Activated naive CD4-positive, alpha-beta T cell treated with anti-CD3 and anti-CD28 coated beads, Interleukin-2, amount 50 U/mL, for 16 hours (primary cell): ENCODE measurements at places on chromosomes 1 and 21.

DNA sequence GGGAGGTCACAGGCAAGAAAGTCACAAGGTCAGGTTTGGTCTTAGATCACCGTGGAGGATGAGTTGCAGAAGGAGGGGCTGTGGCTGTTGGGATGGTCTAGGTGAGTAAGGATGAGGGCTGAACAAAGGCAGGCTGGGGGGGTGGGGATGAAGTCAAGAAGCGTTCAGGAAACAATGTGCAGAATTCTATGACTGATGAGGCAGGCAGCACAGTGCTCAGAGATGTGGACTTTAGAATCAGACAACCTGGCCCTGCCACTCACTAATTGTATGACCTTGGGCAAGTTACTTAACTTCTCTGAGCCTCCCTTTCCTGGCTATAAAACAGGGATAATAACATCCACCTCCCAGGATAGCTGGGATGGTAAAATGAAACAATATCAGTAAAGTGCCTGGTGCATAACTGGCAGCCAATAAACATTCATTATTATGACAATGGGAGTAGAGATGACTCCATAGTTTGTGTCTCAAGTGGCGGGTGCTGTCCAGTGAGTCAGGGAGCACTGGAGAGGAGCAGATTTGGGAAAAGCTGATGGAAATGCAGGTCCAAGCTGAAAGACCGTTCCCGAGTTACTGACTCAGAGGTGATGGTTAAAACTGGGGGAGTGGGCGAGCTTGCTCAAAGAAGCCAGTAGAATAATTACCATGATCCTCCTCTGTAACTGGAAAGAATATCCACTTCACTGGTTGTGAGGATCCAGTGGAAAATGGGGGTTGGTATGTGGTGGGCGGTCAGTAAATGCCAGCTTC, 2.1 kb downstream of the TIE1 start:
- no peak for DNase-seq

DNA sequence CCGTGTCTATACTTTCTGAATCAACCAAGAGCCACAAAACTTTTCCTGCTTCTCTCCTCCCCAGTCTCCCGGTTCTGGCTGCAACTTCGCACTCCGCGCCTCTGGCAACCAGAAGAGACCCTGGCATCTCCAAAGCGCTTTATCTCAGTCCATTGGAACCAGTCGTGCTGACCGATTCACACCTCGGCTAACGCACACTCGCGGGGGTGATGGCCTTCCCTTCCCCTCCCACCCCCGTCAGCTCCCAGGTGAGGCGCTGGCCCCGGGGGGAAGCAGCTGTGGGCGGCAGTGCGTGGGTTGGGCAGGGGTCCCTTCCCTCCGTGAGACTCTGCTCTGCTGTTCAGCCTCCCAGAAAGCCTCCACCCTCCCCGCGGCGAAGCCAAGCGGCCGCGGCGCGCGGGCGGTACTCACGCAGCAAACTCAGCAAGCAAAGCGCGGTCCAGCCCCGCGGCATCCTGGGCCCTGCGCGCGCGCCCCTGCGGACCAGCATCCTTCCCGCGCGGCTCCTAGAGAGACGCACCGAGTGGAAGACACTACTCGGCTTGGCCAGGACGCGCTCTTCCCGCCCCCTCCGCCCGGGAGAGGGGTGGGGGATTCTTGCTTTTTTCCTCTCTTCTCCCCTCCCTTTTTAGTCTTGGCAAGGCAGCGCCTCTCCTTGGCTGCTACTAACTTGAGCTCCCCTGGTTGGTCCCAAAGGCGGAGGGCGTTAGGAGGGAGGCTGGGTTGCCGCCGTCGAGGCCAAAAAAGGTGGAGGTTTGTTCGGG, at the start of gene CD34:
TSS of gene CD34 (minus strand) at position 535 of the 764 bp plus-strand sequence. CDS start at position 490, 45 bp downstream.
- peak; percentile 25 for DNase-seq

GRCh38 chr1:237093691-237094090, 51.7 kb downstream of the RYR2 start:
- no peak for DNase-seq

DNA sequence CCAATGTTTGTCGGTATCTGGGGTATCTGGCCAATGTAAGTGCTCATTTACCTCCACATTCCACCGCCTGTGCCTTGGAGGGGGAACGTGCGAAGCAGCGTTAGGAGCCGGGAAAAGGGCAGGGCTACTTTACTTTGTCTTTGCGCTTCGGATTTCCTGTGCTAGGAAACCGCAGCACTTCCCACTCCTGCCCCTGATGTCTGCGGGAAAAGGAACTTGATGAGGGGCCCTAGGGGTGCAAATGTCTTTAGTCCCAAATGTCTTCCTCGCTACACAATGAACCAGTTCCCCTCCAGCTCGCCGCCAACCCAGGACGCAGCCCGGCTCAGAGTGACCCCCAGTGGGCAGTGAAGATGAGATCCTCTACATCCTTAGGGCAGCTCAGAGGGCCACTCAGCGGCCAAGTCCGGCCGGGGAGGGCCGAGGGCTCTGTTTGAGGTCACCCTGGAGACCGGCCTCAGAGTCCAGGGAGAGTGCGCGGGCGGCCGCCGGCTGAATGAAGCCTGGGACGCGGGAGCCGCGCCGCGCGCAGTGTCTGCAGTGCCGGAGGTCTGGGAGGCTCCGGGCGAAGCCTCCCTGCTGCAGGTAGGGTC, at the start of gene DYNLT5:
TSS of gene DYNLT5 (plus strand) at position 460 of the 593 bp plus-strand sequence. CDS start 2,200 bp downstream, outside the sequence.
- no peak for DNase-seq

DNA sequence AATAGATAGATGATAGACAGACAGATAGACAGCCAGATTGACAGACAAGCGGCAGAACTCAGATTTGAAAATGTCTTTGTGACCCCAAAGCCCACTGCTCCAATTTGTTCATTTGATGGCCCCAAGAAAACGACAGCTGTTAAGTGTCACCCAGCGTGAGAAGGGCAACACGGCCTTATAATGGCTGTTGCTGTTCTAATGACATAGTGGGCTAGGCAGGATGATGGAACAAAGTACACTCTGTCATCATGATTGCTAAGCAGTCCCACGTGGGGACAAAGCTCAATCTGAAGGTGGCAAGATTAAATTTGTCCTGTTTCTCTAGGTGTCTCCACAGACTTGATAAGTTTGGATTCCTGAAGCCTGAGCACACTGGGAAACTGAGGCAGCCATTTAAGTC, 112.9 kb downstream of the DAB1 start:
- no peak for DNase-seq

DNA sequence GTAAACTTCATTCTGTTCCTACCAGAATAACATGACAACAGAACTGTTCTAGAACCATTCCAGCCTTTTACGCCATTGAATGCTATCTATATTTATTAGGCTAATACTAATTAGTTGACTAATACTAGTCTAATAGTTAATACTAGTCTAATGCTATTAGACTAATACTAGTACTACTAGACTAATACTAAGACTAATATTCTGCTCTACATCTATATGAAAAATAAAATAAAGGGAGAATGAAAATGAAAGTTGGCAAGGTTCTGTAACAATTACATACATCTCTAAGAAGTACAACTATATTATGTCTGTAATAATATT, 40.9 kb upstream of the LRRC8B start:
- no peak for DNase-seq

DNA sequence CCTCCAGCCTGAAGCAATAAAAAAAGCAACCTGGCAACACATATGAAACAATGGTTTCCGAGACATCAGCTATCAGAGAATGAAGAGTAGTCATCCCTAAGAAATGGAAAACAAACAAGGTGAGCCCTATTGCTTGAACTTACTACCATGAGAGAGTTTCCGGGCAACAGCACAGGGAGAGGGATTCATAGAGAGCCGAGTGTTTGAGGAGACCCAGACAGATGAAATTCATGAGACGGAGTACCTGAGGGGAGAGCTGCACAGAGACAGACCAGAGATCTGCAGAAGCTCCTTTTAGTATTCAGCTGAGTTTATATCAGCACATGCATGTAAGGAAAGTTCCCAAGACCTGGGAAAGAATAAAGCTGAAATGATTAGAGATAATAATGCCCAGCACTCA, 19.8 kb downstream of the CRB1 start:
- no peak for DNase-seq

GRCh38 chr21:43283136-43283924, 114.5 kb downstream of the CRYAA start:
- no peak for DNase-seq

DNA sequence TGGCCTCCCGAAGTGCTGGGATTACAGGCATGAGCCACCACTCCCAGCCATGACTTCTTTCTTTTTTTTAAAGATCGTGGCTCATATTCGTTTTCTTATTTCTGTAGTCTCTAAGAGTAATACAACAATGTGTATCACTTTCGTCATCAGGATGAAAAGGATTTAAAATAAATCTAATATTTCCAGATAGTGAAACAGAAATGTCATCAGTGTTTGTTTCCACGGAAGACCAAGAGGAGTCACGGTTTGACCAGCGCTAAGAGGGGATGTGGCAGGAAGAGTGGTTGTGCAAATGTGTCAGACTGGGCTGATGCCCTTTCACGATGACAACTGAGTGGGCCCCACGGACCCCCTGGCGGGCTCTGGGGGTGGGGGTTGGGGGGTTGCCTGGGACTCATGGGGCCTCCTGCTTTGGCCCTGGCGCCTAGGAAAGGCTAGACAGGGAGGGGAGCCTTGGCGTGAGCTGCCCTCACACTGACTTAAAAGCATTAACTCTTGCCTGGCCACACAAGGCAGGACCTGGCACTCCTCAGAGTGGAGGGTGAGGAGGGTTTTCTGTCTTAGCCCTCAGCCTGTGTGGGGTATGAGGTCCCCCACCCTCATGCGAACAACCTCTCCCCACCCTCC, 8.4 kb downstream of the SOX13 start:
- no peak for DNase-seq

DNA sequence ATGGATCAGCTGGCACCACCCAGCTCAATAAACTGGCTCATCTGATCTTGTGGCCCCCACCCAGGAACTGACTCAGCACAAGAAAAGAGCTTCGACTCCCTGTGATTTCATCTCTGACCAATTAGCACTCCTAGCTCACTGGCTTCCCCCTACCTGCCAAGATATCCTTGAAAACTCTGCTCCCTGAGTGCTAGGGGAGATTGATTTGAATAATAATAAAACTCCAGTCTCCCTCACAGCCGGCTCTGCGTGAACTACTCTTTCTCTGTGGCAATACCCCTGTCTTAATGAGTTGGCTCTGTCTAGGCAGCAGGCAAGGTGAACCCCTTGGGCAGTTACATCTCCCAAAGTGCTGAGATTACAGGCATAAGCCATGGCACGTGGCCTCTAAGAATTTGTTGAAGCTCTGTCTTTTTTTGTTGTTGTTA, 11.8 kb upstream of the RHBDL2 start:
- DNase-seq, result no peak

DNA sequence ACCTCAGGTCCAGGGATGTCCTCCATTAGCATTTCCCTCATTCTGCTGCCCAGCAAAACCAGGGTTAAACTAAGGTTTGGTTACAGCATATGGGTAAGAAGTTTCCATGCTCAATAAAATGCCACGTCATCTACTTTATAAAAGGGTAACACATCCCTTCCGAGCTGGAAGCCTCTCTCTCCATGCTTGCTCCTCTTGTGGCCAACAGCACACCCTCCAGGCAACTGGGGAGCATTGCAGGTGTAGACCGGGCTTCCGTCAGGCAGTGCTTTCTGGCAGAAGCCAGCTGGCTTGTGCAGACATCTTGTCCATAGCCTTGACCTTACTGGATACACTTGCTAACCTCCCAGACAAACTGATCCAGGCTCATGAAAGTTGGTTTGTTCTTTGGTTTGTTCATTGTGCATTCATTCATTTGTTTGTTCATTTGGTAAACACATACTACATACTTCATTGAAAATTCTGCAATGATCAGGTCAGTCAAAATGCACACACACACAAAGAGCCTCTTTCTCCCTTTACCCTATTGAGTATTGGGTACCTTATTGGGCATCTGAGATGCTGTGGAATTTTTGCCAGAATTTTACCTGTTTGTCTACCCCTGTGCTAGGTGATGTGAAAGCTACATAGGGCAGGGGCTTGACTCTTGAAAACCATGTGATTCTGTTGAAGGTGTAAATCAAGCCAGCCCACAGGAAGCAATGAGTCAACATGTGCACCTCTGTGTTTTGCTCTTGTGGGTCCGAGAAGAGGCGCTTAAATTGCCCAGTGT, 422.8 kb downstream of the CAMTA1 start:
- no peak for DNase-seq

DNA sequence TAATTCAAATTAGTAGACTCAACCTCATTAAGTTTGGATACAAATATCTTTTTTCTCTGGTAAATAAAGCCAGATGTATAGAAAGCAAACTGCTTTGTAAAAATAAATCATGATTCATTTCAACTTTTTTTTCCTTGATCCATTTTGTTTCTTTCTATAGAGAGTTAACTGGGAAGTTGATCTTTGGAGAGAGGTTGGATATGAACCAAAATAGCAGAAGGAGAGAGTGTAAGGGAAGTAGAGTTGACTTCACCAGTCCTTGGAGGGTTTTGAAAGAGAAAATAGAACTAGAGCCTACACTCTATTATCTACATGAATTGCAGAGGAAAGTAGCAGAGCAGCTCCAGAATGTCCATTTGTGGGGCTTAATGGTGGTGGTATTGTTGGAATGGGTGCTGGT, 243.8 kb downstream of the ADGRL2 start:
- DNase-seq, result no peak

DNA sequence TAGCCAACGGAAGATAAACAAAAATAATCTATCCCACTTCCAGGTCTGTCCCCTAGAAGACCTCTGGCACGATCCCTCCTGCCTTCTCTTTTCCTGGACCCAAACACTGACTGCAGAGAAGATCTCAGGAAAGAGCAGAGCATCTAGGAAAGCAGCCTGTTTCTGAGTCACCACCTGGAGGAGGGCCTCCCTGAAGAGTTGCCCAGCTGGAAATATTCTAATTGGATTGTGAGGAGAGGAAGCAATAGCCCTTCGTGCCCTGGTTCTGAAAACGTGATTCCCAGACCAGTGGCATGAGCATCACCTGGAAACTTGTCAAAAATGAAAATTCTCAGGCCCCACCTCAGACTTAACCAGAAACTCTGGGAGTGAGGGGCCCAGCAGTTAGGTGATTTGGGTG, 411.1 kb downstream of the SETD4 start:
- DNase-seq, result no peak

GRCh38 chr1:154940651-154941194, 4.2 kb upstream of the PMVK start:
- DNase-seq, result no peak

- no peak for DNase-seq
Observed at GRCh38 chr1:3261007-3261968, 192.3 kb downstream of the PRDM16 start.

DNA sequence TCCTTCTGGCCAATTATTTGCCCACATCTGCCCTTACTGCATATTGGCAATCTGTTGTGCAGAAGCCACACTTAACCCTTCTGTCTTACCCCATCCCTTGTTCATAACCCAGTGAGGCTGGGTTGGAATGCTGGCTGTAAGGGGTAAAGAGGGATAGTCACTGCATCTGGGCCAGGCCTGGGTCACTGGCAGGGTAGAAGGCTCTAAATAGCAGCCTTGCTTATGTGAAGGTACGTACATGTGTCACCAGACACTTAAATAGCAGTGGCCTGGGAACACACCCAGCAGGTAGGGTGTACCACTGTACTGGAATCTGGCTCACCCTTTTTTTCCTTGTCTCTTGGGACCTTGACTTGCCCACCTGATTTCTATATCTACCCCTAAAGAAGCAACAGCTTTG, 9.9 kb upstream of the TARS2 start:
- no peak for DNase-seq

DNA sequence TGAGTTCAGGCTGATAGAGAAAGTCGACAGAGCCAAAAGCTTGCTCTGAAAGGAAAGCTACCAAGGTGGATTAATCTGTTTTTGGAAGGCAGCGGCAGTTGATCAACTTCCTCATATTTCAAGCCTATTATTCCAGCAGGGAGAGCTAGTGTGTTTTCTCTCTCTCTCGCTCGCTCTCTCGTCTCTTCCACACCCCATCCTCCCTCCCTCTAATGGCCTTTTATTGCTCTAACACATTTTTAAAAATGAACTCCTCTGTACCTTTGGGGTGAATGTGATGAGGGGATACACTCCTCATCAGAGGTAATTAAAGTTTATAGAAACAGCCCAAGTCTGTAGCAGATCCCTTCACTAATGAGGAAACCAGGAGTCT, 126.4 kb downstream of the CLIC6 start:
- no peak for DNase-seq
